ENCODE measurements at places on chromosomes 5 and 9. TPM values are rescaled to one million over a fixed set of nuclear protein-coding genes. Genes with fewer than 3 reads are reported as not detected.

GRCh38 chr5:137348759-137349158 is 150.4 kb downstream of the SPOCK1 start:
- H3K27me3 ChIP-seq, result peaks cover 9% of the 10 kb centered on the region
- no peak for DNase-seq
- H3K27ac ChIP-seq, result no peak overlapping the region

DNA sequence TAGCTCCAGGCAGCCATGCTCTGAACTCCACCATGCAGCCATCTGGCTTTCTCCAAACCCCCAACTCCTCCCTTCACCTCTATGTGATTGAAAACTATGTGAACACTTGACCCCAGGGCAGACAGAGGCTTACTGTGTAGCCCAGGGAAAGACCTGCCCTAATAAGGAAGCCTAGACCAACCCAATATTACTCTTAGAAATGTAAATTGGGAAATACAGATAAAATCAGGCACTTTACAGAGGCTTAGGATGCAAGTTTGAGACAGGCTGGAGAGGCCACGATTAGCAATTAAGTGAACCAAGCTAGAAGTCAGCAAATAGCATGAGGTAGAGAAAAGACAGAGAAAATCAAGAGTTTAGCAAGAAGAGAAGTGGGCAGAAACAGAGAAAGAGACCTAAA is 141.7 kb upstream of the ABCA1 start:
- no peak for DNase-seq
- H3K36me3 ChIP-seq, result no peaks in the 10 kb centered on the region
- H3K27ac ChIP-seq, result no peak overlapping the region
- no peak overlapping the region for H3K4me3 ChIP-seq
- H3K27me3 ChIP-seq, result no peaks in the 10 kb centered on the region
- peaks cover 10% of the 10 kb centered on the region for H3K4me1 ChIP-seq

Gene TMEM174
- total RNA-seq, result not detected

GRCh38 chr9:134168757-134169550 is 4.6 kb upstream of the RNU6ATAC start:
- peaks cover 4% of the 10 kb centered on the region for H3K4me1 ChIP-seq
- no peak overlapping the region for H3K27ac ChIP-seq
- DNase-seq, result no peak
- H3K27me3 ChIP-seq, result no peaks in the 10 kb centered on the region
- no peak overlapping the region for H3K4me3 ChIP-seq

DNA sequence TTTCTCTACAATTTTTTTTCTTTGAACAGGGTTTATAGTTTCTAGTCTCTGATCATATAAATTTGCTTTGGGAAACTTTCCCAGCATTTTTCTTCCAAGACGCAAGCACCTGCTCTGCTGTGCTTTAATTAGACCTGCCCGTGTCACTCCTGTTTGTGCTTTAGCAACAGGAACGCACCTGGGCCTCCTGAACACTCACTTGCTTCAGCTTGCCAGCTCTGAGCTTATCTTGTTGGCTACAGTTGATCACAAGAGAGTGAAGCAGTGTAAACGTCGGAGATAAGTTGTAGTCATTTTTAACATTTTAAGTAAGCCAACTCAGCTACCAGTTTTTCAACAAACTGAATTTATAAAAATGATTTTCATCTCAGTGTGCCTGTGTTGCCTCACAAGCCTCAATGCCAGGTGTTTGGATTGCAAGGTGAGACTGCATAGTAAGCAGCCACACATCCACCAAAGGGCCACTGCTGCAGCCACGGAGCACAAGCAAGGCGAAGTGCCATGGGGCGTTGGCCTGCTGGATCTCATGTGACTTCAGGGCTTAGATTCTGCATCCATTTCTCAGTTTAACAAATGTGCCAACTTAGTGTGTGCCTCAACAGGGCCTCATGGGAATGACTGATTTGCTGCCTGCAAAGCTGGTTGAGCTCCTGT is 166.9 kb downstream of the TRIO start:
- no peaks in the 10 kb centered on the region for H3K4me1 ChIP-seq
- H3K27ac ChIP-seq, result no peak overlapping the region
- no peaks in the 10 kb centered on the region for H3K27me3 ChIP-seq
- no peak for DNase-seq
- H3K36me3 ChIP-seq, result peaks cover 2% of the 10 kb centered on the region
- H3K4me3 ChIP-seq, result no peak overlapping the region

GRCh38 chr5:158429564-158429963 is 570.6 kb upstream of the CLINT1 start:
- peaks cover 3% of the 10 kb centered on the region for H3K4me1 ChIP-seq
- H3K4me3 ChIP-seq, result no peak overlapping the region
- no peak for DNase-seq
- H3K27me3 ChIP-seq, result no peaks in the 10 kb centered on the region
- no peaks in the 10 kb centered on the region for H3K36me3 ChIP-seq

DNA sequence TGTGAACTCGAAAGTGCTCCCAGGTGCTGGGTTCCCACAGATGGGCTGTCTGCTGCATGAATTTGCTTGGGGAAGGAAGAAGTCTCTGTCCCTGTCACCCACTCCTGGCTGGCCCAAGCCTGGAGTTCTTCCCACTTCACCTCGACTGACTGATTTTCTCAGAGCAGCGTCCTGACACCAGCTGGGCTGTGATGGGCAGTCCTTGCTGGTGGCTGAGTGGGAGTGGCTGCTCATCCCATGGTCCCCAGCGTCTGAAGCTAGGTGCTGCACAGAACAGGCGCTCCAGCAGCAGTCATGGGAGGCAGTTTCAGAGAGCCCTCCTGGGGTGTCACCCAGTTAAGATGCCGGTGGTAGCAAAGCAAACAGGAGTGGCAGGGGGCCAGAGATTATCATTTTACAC is 10.1 kb upstream of the NEURL1B start:
- peaks cover 35% of the 10 kb centered on the region for H3K27me3 ChIP-seq
- H3K27ac ChIP-seq, result no peak overlapping the region
- no peak for DNase-seq
- peaks cover 4% of the 10 kb centered on the region for H3K36me3 ChIP-seq
- peaks cover 2% of the 10 kb centered on the region for H3K4me1 ChIP-seq
- no peak overlapping the region for H3K4me3 ChIP-seq
